NCI-H1417 treated with DMSO at 0.1 percent for 48 hours (cell line): ENCODE measurements at places on chromosomes 5 and 9.

GRCh38 chr5:138753794-138754698 lies 821 bp downstream of the CTNNA1 start:
- DNase-seq: peak; percentile 1

DNA sequence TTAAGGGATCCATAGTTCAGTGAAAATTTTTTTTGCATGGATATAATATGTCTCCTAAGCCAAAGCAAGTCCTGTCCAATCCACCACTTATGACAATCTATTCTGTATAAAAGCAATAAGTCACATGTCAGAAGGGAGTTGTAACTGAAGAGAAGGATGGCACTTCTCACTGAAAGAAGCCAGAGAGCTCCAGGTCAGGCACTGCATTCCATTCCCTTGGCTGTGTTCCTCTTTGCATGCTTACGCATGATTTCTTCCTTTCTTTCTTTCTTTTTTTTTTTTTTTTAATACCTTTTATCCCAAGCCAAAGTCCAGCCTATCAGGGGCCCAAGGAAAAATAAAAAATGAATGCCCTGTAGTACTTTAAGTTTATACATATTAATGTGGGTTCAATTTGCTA lies 39.8 kb downstream of the MAMDC2 start:
- DNase-seq: no peak

DNA sequence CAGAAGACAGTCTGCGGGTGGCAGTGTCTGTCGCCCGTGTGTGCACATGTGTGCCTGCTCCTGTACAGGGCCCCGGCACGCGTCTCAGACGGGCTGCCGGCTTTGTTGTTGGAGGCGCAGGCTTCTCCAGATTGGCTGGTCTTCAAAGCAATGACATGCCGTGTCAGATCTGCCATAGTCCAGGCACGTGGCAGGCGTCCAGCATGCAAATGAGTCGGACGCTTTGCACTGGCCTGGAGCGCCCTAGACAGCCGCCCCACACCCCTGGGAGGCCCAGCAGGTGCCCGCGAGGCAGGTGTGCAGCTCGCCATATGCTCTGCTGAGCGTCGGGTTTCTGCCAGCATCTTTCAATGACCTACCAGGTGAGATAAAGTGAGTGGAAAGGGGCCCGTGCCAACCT lies 71.5 kb downstream of the GADD45G start:
- peak; percentile 80 for DNase-seq

GRCh38 chr5:100584069-100584468 lies 48.9 kb downstream of the FAM174A start:
- no peak for DNase-seq

DNA sequence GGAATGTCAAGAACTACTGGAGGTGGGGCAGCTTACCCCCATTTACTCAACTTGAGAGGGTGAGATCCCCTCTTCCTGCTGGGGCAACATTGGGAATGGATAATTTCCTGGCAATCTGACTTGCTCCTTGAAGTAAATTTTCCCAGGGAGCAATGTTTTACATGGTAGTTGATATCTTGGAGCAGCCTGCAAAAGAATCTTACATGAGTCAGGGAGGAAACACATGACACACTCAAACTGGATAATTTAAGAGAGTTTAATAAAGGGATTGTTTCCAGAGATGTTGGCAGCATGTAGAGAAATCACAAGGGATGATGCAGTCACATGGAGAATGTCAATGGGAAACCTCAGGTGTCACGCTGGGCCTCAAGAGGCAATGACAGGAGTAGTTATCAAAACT lies 212.5 kb downstream of the GAS1 start:
- DNase-seq: no peak

GRCh38 chr9:8845376-8845775 lies 1045.8 kb upstream of the DMAC1 start:
- DNase-seq: no peak

DNA sequence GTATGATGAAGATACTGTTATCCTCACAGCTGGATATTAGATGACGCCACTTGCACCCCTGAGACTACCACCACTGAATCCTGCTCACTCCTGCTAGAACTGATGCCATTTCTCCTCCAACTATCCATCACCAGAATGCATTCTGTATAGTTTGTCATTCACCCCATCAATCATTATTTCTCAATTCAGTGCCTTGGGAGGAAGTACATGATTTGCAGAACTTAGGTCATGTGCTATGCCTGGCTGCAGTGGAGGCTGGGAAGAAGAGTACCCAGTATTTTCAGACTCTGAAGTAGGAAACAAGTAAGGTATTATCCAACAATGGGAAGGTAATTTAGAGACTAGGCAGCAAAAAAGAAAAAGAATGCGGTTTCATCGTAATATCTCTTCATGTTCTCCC lies 26.2 kb upstream of the HSD17B4 start:
- DNase-seq: no peak

GRCh38 chr5:52760695-52761366 lies 26.9 kb upstream of the ITGA1 start:
- DNase-seq: no peak
